ENCODE measurements at places on chromosomes 4 and X.

GRCh38 chrX:40543661-40544328 lies 37.0 kb upstream of the ATP6AP2 start:
- no peak for DNase-seq

GRCh38 chrX:17559728-17560379 lies 177.4 kb upstream of the SCML1 start:
- no peak for DNase-seq

- DNase-seq = no peak
Measured at GRCh38 chrX:19566359-19567222, 51.3 kb upstream of the MAP3K15 start.

DNA sequence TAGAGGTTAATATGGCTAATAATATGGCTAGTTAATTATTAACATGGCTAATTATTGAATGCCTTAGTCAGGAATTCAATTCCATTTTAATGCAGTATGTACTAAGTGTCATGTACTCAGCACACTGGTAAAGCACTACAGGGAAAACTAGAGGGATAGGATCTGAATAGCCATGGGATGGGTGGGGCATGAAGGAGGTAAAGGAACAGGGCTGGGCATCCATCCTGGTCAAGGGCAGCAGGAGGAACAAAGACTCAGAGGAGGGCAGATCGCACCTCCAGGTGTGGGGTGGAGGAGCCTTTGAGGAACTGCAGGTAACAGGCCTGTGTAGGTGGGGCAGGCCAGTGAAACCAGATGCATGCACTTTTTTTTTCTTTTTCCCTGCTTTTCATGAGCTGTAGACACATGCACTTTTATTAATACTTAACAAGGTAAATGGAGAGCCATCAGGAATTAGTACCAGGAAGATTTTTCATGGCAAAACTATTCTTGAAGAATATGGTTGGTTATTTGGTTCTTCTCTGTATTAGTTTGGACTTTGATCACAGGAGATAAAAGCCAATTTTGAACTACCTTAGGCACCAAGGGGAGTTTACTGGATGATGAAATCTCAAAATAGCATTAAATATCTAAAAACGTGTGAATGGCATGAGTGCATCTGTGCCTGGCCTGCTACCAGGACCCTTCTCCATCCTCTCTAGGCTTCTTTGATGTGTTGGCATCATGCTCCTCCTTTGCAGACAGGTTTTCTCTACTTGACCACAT lies 88.3 kb downstream of the CC2D2A start:
- no peak for DNase-seq

DNA sequence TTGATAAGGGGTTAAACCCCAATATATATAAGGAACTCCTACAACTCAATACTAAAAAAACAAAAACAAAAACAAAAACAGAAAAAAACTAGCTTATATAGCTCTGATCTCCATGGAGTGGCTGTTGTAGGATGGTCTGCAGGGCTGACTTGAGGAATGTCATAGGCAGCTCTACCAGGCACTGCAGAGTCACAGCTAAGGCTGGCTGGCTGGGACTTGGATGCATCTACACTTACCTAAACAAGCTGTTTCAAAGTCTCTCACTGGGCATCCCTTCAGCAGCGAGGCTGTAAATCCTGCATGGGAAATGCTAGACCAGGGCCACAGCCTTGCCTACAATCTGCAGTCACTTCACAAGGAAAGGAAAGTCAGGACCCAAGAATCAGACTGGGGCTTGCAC lies 61.3 kb downstream of the HOPX start:
- DNase-seq = no peak

DNA sequence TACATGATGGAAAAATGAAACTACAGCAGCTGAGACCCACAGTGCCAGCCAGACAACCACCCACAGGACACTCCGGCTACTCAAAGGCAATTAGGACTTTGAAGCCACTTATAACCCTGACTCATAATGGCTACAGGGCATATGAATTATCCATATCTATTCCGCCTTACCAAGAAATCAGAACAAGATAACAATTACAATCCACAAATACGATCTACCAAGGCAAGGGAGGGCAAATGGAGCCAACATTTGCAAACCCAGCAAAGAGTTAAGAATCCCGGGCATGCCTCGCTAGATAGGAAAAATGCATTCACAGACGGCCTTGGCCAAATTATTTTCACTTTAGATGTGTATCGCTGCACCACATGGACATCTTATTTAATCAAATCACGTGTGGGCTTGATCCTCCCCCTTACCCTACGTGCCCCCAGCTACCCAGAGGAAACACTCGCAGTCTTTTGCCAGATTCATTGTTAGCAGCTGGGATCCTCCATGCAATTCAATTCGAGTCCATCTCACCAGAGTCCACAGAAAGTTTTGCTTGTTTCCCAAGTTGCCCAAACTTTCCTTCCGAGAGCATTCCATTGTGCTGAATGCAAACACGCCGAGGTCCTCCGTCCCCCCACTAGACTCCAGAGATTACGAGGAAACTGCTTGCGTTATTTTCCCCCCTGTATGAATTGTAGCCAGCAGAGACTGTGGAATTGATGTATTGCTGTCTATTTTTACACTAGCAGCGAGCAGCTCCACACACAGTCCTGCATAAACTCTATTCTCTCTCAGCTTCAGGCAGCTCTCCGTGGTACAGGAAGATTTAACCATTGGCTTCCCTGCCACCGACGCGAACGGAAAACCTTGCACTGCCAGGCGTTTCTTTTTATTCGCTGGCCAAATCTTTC lies 1.2 kb downstream of the PPARGC1A start:
- DNase-seq = no peak

DNA sequence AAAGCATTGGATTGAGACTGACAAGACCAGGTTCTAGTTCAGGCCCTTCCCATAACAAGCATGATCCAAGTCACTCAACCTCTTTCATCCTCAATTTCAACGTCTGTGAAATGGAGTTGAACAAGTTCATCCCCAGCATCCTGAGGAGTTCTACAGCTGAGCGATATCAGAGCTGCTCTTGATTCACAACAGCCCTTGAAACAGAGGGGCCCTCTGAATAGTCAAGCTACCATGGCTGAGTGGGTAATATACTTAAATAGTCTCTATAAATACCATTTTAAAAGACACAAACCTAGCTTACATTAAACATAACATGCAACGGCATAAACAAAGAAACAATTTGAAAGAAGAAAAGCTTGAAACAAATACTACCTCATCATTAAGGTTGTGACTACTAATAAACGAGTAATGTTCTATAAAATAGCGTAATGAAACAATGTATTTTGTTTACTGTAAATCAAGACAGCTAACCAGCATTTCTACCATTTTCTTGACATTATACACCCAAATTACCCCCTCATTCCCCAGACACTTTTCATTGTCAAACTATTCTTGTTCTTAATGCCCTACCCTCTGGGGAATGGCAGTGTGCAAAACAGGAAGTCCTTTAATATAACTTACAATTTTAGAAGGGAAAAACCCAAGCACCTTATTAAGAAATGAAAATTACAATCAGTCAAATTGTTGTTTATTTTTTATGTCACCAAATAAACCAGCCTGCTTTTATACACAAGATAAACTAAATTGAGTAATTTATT lies 202.3 kb downstream of the PARM1 start:
- DNase-seq = no peak

DNA sequence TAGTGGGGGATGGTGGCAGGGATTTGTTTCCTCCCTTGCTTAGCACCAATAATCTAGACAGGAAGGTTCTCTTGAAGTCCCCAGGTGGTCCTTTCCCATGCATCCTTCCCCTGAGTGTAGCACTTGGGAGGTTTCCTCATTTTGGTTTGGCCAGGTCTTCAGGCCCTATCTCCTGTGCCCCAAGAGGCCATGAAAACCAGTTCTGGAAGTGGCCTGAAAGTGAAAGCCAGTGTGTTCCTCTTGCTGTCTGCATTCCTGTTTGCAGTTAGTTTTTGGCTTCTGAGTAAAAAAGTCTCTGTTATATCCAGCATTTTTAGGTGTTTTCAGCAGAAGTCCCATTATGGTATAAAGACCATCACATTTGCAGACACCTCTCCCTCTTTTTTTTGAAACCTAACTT lies 59.5 kb downstream of the MTM1 start:
- DNase-seq = no peak

- no peak for DNase-seq
Measured at GRCh38 chr4:80446248-80446647, 110.7 kb downstream of the CFAP299 start.

GRCh38 chrX:110454336-110454735 lies 95.7 kb downstream of the RTL9 start:
- DNase-seq = no peak

DNA sequence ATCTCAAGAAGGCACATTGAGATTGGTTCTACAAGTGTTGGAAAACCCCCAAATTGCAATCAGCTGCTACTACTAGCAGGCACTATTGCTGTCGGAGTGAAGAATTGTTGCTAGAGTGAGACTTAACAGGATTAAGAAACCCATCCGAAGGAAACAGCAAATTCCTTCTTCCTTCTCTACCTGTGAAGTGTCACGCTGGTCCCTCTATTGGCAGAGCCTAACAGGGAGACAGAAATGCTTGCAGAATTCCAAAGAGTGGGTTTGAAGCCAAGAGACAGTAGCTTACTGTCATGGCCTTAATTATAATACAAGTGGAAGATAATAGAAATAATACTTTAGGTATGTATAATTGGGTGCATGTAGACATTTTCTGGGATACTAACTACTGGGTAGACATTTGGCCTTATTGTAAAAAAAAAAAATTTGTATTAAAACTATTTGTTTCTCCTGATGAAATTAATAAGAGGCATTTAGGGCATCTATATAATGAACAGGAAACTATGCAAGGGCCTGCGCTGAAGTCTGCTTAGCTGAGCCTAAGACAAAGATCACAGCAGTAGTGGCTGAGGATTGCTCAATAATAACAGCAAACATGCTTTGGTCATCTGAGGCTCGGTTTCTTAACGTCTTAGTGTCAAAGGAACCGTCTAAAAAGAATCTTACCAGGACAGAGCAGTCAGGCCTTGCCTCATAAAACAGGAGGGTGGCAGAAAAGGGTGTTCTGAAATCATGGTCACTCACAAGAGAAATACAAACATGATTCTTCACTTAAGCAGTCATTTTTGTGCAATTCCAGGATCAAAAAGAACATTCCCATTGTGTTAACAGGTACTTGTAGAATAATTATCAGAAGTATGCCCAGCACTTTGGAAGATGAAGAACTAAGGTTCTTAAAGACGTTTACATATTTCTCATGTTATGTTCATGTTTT lies 40.8 kb downstream of the FAM241A start:
- DNase-seq = no peak

GRCh38 chr4:105194328-105195231 lies 47.9 kb downstream of the TET2 start:
- DNase-seq = no peak

GRCh38 chr4:130808492-130808891 lies 1712.5 kb downstream of the C4orf33 start:
- no peak for DNase-seq

DNA sequence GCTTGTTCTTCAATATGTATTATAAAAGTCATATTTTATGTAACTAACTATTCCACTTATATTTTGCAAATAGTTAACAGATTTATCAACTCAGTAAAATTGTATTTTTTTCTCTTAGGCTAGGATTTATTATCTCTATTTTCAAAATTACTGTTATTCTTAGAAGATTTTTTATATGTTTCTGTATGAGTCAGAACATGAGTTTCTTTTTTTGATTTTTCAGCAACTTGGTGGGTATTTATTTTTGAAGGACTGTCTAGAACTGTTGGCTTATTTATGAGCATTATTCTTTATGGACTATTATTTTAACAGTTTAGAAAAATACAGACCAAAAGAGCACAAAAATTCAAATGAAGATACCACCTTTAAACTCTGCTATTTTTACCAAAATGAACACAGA lies 6.8 kb downstream of the AIMP1 start:
- no peak for DNase-seq

DNA sequence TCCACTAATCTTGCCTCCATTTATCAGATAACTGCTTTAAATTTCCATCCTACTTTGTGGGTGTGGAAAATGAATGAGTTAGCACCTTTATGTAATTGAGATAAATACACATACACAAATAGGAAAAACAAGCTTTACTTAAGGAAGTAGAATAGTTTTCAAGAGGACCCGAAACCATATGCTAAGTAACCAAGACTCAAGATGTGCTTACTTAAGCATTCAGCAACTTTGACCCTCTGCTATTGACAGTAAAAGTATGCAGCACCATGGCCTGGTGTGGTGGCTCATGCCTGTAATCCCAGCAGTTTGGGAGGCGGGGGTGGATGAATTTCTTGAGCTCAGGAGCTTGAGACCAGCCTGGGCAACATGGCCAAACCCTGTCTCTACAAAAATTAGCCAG lies 29.9 kb downstream of the RNF175 start:
- DNase-seq = no peak

DNA sequence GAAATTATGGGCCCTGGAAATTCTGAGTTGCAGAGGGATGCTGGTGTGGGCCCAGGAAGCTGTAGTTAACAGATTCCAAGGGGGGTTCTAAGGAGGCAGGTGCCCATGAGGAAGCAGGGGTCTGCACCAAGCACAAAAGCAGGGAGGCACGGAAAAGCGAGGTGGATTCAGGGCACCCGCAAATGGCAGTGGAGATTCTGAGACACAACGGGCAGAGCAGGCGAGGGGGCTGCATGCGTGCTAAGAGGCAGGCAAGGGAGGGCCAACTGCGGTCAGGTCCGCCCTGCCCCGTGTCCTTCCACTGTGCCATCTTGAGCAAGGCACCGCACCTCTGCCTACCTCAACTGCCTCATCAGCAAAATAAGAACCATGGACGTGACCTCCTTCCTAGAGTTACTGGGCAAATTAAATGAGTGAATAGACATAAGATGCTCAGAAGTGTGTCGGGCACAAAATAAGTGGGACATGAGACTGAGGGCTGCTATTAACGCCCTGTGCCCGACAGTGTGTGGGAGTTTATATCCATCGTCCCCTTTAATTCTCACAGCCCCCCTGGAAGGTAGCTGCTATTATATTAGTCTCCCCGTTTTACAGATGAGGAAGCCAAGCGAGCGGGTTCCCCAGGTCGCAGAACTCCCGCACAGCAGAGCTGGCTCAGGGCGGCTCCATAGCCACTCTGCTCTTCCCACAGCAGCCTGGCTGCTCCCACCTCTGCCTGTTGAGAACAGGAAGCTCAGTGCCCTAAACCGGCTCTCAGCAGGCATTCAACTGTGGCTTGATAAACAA lies 67.6 kb downstream of the PPP2R2C start:
- no peak for DNase-seq

- DNase-seq = no peak
Measured at GRCh38 chr4:114304046-114304445, 294.6 kb upstream of the UGT8 start.

DNA sequence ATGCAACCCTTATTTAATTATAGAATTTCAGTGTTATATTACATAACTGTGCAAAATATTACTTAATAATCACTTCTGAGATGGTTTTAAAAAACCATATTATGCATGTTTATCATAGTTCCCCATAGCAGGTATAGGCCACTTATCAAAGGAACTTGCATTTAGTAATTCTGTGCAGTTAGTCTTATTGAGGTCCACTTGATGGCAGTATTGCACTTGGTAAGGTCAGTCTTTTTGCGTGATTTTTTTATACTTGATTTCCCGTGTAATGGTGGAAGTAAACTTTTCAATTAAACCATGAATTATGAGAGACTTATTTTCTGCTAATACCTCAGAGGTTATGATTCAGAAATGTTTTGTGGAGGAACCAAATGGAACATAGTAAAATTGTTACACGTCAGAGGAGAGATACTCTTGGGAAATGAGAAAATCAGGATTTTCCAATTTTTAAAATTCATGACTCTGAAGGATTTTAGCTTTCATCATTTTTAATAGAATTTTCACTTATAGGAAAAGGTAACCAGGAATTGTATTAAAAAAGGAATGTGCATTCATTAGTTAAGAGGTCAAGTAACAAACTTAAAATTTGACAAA lies 230.0 kb downstream of the CCSER1 start:
- DNase-seq = no peak

GRCh38 chrX:49075347-49075746 lies 1.5 kb upstream of the PRAF2 start:
- DNase-seq = no peak

Data from stimulated activated CD4-positive, alpha-beta T cell treated with anti-CD3 and anti-CD28 coated beads, Interleukin-15, amount 100 ng/mL, for 1 hour (primary cell).